SJCRH30 (cell line): ENCODE measurements at places on chromosomes 3 and 15. TPM values are rescaled to one million over a fixed set of nuclear protein-coding genes. Genes with fewer than 3 reads are reported as not detected.

BTD gene
- 6.6 and 8.0 TPM in 2 replicates for total RNA-seq

COL6A5 gene
- not detected in 2 replicates for total RNA-seq

CP gene
- total RNA-seq = 0.08 TPM in 1 of 2 replicates, not detected in the other

DPPA2 gene
- total RNA-seq = not detected in 2 replicates

TUSC7 gene
- total RNA-seq = not detected in 2 replicates

FBXL22 gene
- 0.10 and 0.34 TPM in 2 replicates for total RNA-seq

MUC4 gene
- total RNA-seq = 1.1 and 1.5 TPM in 2 replicates

OSBPL10 gene
- 1.5 and 2.0 TPM in 2 replicates for total RNA-seq

BMF gene
- 6.5 and 6.7 TPM in 2 replicates for total RNA-seq

MOBP gene
- total RNA-seq = 0.04 TPM in 1 of 2 replicates, not detected in the other

CD86 gene
- not detected in 2 replicates for total RNA-seq

IL17RE gene
- total RNA-seq = 0.05 and 0.12 TPM in 2 replicates

GABRG3 gene
- total RNA-seq = 4.5 and 5.1 TPM in 2 replicates
